Activated CD4-positive, CD25-positive, alpha-beta regulatory T cell treated with anti-CD3 and anti-CD28 coated beads, Interleukin-2, amount 50 U/mL, for 72 hours (primary cell): ENCODE measurements at places on chromosomes 3 and 15.

- DNase-seq = no peak
Measured at GRCh38 chr15:65765106-65765505, 27.0 kb downstream of the DENND4A start.

GRCh38 chr3:42871592-42872196, 4.0 kb downstream of the CYP8B1 start:
- no peak for DNase-seq

DNA sequence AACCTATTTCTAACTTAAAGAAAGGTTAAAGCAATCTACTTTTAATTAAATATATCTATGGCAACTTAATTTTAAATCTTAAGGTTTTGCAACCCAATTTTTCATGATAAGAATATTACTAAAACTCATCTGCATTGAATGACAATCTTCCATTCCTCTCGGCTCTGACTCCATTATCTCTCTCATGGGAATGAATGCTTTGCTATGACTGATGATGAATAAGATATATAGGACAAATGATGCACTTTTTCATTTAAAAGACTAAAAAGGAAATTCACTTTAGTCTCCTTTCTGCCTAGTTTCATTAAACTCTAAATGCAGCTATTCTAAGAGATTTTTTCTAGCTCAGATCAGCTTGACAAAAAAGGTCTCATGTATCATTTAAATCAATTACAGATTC, 68.7 kb downstream of the GBE1 start:
- DNase-seq = no peak

DNA sequence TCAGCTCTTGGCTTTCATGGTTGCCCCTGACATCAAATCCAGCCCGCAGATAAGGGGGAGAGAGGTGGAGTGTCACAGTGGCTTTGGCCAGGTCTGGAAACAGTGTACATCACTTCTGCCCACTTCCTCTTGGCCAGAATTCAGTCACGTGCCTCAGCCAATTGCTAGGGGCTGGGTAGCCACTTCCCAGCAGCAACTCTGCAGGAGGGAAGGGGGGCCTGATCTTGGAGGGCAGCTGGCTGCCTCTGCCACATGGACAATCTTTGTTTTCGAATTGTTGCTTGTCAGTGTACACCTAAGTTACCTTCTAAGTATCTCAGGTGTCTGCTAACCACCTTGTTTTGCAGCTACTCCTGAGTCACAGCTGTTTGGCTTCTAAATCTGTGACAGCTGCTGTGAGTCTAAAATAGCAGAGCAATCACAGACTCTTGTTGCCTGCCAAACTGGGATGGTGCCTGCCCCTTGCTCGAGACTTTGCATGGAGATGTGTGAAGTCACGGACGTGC, 41.0 kb upstream of the LIMD1 start:
- DNase-seq = no peak

DNA sequence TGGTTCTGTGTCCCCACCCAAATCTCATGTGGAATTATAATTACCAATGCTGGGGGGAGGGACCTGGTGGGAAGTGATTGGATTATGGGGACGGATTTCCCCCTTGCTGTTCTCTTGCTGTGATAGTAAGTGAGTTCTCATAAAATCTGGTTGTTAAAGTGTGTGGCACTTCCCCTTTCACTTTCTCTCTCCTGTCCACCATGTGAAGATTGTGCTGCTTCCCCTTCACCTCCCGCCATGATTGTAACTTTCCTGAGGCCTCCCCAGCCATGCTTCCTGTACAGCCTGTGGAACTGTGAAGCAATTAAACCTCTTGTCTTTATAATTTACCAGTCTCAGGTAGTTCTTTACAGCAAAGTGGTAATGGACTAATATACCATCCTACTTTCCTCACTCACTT, 289.6 kb downstream of the EFHB start:
- DNase-seq = no peak
